ENCODE measurements at places on chromosomes 11 and 22. TPM values are rescaled to one million over a fixed set of nuclear protein-coding genes. Genes with fewer than 3 reads are reported as not detected.

The SLC5A1 gene
- total RNA-seq = not detected

The ZMAT5 gene
- 38.5 TPM for total RNA-seq

The ENTHD1 gene
- total RNA-seq = not detected

DNA sequence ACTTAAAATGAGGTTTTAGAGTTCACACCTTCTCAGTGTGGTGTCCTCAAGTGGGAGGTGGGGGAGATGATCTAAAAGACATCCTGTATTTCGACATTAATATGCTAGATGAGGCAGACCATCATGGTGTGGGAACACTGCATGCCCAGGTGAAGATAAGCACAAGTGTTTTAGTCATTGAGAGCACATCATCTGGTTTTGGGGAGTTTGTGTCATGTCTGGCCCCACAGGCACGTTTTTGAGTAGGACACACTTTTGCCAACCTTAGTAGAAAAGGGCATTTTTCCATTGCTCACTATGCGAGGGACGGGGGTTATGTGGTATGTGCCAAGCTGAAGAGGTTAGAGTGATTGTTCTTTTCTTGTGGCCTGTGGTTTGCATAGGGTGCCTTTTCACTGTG lies 189.3 kb downstream of the DBX1 start:
- DNase-seq = no peak

DNA sequence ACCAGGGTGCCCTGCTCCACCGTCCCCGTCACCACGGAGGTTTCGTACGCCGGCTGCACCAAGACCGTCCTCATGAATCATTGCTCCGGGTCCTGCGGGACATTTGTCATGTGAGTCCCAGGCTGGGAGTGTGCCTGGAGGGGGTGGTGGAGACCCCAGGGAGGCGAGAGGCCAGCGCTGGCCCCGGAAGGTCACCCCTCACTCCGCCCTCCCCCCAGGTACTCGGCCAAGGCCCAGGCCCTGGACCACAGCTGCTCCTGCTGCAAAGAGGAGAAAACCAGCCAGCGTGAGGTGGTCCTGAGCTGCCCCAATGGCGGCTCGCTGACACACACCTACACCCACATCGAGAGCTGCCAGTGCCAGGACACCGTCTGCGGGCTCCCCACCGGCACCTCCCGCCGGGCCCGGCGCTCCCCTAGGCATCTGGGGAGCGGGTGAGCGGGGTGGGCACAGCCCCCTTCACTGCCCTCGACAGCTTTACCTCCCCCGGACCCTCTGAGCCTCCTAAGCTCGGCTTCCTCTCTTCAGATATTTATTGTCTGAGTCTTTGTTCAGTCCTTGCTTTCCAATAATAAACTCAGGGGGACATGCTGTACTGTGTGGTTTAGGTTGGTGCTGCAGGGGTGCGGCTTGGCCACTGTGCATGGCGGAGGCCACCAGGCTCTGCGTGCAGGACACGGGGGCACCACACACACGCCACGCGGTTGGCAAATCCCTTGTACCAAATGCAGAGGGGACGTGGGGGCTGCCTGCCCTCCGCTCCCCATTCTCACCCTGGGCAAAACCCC lies 35.4 kb downstream of the MUC2 start:
- DNase-seq = no peak

GRCh38 chr22:31177420-31178162 lies 17.6 kb downstream of the RNF185 start:
- DNase-seq = no peak

GRCh38 chr11:2525166-2525861 lies 80.5 kb downstream of the KCNQ1 start:
- peak; percentile 48 for DNase-seq
